ENCODE measurements at places on chromosomes 7 and 10.

DNA sequence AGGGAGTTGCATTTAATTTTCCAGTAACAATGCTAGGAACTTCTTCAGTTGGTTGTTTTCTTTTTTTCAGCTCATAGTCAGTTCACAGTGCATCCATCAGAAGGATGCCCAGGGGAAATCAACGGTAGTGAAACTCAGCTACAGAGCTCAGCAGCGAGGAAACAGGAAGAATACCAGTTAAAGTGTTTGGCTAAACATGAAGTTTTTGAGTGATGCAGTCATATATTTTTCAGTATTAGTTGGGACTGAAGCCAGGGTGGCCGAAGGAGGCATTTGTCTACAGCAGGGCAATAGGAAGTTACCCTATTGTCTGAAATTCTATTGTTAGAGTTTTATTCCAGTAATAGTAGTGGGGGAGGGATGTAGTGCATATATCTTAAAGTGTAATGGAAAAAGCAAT lies 45.3 kb upstream of the MALRD1 start:
- no peak for DNase-seq

GRCh38 chr7:537911-538634 lies 18.4 kb upstream of the PDGFA start:
- no peak for DNase-seq

DNA sequence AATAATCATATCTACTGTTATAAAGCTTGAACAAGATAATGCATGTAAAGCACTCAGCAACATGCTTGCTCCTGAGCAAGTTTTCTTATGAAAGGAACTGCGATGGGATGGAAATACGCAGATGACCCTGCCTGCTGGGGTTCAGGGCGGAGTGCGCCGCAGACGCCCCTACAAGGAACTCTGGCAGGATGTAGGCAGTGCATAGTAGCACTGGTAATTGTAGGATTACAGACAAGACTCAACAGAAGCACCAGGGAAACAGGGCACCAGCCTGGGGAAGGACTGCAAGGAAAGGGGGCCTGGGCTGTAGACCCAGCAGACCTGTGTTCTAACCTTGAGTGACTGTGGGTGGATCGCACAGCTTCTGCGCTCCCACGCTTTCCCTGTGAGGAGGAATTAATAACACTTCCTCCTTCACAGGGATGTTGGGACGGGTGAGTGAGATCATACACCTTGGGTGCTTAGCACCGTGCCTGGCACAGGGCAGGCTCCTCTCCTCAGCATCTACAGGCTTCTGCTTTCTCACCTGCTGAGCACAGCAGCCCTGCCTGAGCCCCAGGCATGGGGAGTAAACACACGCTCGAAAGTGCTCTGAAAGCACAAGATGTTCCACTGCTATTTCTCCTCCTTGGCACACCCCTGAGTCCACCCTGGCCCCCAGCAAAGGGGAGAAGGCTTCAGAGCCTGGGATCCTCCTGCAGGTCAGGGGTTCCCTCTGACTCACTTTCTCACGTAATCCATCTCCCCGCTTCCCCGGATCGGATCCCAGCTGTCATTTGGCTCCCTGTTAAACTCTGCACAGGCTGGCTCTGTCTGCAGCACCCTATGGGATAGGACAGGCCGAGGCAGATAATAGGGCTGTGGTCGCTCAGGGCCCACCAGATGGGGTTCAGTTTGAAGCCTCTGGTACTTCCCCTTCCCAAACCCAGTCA lies 19.2 kb downstream of the ITPRIP start:
- no peak for DNase-seq

DNA sequence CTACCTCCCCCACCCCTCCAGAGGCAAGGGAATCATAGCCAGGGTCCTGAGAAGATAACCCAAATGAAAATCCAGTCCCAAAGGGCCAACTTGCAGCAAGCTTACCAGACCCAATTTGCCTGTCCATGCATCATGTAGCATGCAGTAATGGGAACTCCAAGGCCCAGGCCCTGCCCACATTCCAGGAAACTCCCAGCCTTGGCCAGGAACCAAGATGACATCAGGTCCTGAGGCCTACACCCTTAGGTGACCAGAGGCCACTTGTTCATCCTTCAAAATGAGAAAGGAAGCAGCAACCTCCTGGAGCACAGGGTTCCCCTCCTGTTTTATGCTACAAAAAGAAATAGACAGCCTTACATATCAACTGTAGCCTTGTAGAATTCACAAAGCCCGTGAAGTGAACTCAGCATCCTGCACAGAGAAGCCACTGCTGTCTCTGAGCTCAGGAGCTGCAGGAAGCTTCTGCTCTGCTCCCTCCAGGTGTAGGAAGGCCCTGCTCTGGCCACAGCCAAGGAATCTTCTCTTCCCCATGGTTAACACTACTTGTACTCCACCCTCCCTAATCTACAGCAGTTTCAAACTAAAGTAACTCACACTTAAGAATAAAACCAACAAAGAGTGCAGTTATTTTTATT lies 30.3 kb upstream of the GRB10 start:
- no peak for DNase-seq

DNA sequence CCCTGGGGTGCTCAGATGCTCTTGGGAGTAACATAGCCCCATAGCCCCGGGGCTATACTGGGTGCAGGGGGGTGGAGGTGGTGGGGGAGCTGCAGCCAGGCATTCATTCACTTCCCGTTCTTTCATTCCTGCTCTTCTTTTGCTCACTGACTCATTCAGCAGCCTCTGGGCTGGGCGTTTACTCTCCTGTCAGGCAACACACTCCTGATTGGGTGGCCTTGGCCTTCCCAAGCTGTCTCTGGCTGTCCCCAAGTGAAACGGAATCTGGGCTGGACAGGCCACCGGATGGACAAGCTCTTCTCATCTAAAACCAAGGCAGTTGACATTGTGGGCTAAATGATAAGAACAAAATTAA lies 34.6 kb downstream of the CHST3 start:
- no peak for DNase-seq

GRCh38 chr7:133690740-133691139 lies 436.4 kb upstream of the LRGUK start:
- no peak for DNase-seq

DNA sequence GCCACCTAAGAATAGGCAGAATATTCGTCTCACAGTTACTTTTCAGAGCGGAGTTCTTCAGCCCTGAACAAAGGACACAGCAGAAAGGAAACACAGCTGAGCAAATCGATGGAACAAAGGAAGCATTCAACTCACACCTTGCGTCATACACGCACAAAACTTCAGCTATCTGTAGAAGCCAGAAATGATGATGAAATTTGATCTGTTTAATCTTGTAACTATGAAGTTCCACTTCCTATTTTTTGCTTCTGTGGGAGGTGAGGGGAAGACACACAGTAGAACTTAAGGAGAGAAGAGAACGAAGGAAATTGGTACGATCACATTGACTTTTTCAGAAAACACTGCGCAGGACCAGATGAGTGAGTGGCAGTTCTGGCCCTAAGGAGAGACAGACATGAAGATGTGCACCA lies 26.2 kb downstream of the FAM171A1 start:
- DNase-seq, result no peak

GRCh38 chr7:137768366-137768765 lies 78.4 kb downstream of the DGKI start:
- DNase-seq, result no peak

GRCh38 chr7:19413443-19413965 lies 268.3 kb upstream of the FERD3L start:
- no peak for DNase-seq

- DNase-seq, result no peak
These were observed 40.3 kb downstream of the VIPR2 start for GRCh38 chr7:159104188-159104920.

DNA sequence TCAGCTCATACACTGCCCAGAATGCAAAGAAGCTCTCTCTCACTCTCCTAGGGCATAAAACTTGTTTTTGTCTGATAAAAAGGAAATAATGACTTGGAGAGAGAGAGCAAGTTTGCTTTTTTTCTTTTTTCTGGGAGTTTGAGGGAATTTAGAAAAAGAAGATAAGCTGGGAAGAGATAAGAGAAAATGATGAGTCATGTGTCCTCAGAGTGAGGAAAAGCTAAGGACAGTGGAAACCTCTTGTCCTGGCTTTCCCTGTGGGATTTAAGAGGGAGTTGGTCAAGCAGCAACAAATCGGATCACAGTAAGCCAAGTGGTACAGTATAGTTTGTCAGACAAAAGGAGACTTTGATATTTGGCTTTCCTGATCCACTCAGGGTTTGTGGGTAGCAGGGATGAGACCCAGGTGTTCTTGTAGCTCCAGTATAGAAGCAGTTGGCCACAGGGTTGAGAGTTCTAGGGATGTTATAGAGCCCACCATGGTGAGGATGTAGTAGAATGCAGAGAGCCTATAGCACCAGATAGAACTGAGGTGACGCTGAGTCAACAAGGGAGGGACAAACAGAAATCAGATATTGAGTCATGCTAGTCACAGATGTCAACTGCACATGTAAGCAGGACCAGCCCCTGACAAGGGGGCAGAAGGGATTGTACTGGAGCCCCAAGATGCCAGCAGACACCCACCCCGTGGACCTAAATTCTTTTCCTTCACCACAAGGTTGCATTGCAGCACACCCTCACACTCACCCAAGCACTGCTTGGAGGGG lies 219.3 kb upstream of the TAC1 start:
- DNase-seq, result no peak

GRCh38 chr7:25887795-25888559 lies 264.0 kb upstream of the NFE2L3 start:
- DNase-seq, result no peak

DNA sequence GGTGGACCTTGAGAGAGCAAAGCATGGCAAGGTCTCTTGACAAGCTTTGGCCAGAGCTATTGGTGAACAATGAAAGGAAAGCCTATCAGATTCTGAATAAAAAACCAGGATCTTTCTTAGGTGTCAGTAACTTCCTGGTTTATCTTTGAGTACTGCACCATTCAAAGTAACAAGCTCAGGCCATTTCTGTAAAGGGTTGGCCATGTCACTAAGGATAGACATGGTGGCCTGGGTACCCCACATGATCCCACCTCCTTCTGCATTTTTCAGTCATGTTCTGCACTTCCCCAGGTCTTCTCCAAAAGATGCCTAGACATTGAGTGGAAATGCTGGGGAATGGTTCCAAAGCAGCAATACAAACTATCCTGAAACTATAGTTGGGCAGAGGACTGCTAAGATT lies 242.0 kb downstream of the ARHGAP12 start:
- DNase-seq, result no peak

GRCh38 chr10:125565046-125565445 lies 117.9 kb downstream of the TEX36 start:
- no peak for DNase-seq

DNA sequence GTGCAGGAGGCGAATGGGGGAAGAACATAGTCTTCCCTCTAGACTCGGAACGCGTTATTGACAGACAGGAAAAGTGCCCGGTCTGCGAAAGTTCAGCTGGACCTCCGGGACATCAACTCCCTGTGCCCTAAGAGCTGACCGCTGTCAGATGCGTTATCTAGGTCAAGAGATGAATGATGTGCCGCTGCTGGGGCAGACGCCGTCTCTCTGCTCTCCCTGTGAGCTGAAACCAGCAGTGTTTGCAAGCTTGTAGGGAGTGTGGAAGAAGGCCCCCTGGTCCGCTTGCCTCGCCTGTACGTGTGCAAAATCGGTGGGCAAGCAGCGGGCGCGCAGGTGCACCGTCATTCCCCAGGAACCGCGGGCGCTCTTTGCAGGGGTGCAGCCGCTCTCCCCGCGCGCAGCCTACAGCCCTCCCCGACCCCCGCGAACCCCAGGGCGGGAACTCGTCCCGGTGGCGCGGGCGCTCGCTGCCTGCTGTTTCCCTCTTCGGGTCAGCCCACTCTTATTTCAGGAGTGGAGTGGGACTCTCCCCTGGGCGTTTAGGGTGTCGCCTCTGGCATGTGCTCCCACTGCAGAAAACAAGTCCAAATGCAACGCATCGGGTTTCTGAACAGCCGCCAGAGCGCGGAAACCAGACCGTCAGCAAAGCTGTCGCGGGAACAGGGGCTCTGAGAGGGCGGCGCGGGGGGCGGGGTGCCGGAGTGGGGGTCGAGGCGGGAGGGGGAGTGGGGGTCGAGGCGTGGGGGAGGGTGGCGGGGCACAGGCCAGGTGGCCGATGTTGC lies 1.8 kb upstream of the PFKFB3 start:
- DNase-seq, result no peak

- no peak for DNase-seq
These were observed 22.9 kb upstream of the TCF7L2 start for GRCh38 chr10:112926906-112927688.

DNA sequence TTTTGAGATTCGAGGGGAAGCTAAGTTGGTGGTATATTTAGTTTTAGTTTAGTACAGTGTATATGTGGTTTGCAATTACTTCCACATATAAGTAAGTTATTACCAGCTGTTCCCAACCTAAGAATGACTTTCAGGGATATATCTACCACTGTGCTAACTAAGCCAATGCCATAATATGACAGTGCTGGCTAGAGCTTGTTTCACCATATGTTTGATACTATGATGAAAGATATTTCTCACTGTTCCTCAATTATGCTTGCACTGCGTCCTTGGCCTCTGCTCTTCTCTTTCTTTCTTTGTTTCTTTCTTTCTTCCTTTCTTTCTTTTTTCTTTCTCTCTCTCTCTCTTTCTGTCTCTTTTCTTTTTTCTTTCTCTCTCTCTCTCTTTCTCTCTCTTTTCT lies 113.8 kb upstream of the SKAP2 start:
- no peak for DNase-seq

- no peak for DNase-seq
These were observed 221.0 kb downstream of the TWIST1 start for GRCh38 chr7:18896343-18896975.

GRCh38 chr7:120304674-120305073 lies 31.7 kb downstream of the KCND2 start:
- DNase-seq, result no peak

DNA sequence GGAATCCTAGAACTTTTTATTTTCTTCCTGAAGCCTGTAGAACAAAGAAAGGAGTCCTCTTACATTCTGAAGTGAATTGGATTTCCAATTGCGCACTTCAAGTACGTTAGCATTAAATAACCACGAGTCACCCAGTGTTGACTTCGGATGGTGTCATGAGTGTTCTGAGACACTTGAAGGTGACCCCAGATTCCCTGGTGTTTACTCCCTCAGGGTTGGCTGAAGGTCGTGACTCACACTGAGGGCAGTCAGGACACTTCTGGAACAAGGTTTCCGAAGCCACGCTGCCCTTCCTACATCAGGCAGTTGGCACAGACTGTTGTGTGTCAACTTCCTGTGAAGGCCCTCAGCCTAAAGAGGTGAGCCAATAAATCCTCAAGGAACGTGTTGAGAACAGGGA lies 186.6 kb upstream of the CELF2 start:
- no peak for DNase-seq

DNA sequence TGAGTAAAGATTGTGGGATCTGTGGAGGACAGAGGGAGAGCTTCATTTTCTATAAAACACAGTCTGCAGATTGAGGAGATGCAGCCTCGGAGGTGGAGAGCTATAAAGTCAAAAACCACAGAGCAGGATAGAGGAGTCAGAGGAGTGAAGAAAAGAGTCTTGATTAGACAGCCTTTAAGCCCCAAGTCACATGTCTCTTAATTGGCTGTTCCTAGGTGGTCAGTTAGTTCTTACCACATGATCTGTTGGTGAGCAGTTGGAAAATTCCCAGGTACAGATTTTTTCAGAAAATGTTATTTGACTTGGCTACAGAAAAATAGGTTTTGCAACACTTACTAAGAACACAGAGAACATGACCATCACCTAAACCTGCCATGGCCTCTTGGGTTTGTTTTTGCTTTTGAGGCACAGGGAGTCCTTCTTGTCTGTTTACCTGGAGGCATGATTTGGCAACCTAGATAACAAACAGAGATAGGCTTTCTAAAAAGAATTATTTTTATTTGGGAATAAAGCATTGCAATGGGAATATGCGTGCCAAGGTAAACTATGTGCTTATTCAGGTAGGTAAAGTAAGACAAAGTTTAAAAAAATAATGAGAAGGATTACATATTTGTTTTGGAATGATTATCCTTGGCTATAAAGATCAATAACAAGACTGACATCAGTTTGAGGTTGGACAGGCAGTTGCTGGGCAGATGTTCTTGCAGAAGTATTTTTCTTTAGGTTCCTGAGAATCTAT lies 604 bp upstream of the CYP3A43 start:
- no peak for DNase-seq

All from T-helper 2 cell (primary cell).